ENCODE measurements at places on chromosomes 1 and 21.

- no peak for DNase-seq
Observed at GRCh38 chr1:91406773-91407389, 2.2 kb upstream of the HFM1 start.

DNA sequence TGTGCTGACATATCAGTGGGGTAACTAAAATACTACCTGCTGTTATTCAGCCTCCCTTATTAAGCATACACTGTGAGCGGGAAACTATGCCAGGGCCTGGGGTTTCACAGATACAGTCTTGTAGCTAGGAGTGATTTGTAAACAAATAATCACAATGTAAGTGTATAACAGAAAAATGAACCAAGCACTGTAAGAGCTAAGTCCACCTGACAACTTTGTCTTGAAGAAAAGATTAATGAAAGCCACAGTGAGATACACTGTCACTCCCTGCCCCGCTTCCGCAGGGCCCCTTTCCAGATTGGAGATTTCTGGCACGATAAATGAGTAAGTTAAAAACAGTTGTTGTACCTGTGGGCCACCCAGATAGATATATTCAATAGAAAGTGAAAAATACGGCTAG, 4.8 kb downstream of the RCAN3 start:
- DNase-seq: peak; percentile 10

DNA sequence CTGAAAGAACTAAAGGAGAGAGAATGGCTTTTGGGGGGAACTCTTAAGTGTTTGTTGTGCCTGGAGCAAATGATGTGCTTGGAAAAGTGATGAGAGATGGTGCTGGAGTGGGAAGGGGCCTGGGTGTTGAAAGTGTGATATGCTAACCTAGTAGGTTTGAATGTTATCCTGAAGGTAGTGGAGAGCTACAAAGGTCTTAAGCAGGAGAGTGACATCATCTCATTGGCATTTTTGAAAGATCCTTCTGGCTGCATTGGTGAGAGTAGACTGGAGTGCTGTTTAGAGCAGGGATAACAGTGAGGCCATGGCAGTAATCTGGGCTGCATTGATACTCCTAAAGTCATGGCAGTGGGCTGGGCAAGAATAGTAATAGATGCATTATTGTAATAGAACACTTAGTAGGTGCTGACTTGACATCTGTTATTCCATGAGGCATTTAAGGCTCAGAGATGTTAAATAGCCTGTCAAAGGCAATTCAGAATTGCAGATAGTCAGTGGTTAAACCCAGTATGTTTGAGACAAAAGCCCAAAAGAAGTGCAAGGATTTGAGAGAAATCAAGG, 44.5 kb downstream of the MDM4 start:
- no peak for DNase-seq

DNA sequence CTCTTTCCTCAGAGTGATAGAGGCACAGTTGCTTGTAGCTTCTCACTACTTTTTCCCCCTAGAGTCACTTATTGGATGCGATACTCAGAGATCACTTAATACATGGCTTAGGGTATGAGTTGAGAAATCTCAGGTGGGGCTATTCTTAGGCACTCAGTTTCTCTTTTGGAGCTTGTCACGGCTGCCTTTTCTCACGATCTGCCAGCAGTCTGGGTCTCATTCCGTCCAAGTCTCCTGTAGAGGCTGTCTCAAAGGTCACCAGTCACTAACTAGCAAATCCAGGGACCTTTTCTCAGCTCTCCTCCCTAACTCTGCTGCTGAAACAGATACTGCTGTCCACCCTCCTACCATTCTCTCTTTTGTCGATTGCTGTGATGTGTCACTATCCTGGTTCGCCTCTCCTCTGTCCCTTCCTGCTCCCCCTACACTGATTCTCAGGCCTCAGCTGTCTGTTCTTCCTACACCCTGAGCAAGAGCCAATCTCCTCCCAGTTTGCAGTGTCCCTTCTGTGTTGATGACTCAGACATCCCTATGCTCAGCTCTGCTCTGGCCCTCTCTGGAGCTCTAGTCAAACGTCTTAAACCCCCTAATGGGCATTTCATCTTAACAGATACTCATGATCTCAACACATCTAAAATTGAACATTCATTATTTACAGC, 12.4 kb downstream of the ATP1A2 start:
- DNase-seq: no peak

DNA sequence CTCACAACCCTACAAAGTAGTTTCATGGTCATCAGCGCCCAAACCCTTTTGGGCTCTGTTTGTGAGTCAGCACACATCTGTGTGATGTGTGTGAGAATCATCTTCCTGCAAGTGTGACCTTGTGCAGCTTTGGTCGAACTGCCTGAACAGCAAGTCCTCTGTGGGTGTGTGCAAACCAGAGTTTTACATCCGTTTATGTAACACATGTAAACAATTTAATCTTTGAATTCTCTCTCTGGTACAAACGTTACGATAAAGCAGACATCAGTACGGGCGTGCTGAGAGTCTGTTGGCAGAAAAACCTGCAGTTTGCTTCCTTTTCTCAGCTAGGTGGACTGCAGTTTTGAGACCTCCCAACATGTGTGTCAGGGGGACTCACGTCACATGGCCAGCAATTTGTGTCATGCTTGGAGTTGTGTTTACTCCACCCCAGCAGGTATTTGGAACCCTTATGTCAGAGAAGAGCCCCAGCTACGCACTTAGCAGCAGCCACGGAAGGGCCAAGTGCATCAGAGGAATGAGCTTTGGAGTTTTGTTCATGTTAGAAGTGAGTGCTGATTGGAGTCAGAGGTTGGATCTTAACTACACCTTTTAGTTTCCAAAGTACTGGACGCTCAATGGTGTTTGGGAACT, 230.8 kb downstream of the PAPPA2 start:
- no peak for DNase-seq

DNA sequence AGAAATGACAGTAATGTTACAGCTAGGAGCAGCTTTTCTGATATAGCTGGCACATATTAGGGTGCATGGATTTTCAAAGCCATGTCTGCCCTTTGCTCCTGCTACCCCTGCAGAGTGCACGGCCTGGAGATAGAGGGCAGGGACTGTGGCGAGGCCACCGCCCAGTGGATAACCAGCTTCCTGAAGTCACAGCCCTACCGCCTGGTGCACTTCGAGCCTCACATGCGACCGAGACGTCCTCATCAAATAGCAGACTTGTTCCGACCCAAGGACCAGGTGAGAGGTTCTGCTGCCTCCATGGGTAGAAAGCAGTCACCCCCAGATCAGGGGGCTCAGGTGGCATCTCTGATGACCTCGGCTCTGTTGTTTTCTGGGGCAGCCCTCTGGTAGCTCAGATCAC, 9.8 kb downstream of the MTARC1 start:
- DNase-seq: no peak
